ENCODE measurements at places on chromosomes 7 and 10.

- DNase-seq: no peak
Measured at GRCh38 chr7:33053721-33054120, 8.9 kb downstream of the NT5C3A start.

- no peak for DNase-seq
Measured at GRCh38 chr7:68269405-68269804, 1272.8 kb downstream of the TYW1 start.

DNA sequence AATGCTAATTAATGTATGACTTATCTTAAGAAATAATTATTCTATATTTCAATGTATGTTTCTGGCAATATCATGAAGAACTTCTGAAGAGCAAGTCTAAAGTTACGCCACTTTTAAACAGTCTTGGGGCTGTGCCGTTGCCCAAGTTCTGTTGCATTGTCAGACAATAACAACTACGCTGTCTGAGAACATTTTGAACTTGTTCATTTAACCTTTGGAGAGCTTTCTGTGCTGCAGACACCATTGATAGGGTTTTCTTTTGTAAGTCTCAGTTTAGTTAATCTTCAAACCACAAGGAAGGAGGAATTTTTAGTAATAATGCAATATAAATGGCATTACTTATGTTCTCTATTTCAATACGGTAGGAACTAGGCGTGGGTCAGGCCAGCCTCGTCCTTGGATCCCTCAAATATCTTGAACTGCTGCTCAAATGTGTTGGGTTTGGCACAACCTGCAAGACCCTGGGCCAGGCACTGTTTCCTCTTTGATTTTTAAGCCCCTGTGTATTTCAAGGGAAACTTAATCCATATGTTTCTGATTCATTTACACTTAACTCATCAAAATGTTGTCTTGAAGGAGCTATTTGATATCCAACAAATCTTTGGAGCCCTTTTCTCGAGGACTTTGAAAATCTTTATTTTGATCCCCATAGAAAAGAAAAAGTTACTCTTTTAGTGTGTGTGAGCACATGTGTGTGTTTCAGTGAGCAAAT, 215.5 kb downstream of the INHBA start:
- no peak for DNase-seq

- no peak for DNase-seq
Measured at GRCh38 chr7:50667338-50667737, 102.1 kb upstream of the DDC start.

- no peak for DNase-seq
Measured at GRCh38 chr7:8360564-8361153, 72.8 kb upstream of the NXPH1 start.

DNA sequence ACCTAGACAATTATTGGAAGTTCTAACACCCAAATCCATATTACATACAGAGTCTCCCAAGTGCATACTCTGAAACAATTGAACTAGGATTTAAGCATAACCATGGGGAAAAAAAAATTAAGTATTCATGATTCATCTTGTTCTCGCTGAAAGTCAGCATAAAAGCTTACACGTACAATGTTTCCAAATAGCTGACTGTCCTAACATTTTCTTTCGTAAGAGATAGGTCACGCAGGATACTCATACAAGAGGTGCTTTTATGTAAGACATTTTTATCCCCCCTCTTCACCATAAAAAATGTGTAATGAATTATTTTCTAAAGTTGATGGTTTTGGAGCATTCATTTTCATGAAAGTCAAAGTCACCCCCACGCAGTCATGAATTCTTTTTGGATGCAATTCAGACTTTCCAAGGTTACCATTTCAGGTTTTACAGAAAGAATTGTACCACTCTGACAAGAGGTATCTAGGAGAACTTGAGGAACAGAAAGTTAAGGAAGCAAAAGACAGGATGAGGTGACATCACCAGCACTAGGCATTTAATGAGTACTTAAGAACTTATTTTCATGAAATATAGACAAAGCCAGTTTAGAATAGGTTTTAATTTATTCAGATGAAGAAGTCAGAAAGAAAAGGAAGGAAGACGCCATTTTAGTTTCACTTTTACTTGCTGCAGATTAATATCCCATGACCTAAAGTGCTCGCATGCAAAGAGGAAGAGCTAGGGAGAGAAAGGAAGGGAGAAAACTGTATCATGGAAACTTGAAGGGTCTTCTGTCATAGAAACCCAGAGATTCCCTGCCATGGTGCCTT, 55.8 kb downstream of the TMEM26 start:
- peak; percentile 19 for DNase-seq

- DNase-seq: no peak
Measured at GRCh38 chr10:117411479-117412399, 36.5 kb upstream of the PDZD8 start.

- DNase-seq: no peak
Measured at GRCh38 chr7:26157520-26158105, 5.6 kb downstream of the NFE2L3 start.

DNA sequence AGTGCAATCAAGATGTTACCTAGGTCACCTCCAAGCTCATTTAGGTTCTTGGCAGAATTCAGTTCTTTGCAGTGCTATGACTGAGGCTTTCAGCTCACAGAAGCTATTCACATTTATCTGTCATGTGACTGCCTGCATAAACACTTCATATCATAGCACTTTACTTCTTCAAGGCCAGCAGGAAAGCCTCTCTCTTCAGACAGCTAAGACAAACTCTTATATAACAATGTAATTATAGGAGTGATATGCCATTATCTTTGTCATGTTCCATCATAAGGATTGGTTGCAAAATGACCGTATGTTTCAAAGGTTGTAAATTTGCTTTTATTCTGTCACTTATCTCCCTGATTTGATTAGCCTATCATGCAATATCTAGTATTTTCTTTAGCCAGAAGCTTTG, 78.8 kb upstream of the TMEM196 start:
- no peak for DNase-seq

GRCh38 chr7:21261627-21262594, 166.0 kb upstream of the SP4 start:
- peak; percentile 54 for DNase-seq

- no peak for DNase-seq
Measured at GRCh38 chr10:79057481-79058275, 11.1 kb upstream of the ZMIZ1 start.

GRCh38 chr7:71443191-71443530, 311.2 kb downstream of the GALNT17 start:
- DNase-seq: no peak

GRCh38 chr10:106183041-106183440, 981.5 kb downstream of the SORCS1 start:
- DNase-seq: no peak

DNA sequence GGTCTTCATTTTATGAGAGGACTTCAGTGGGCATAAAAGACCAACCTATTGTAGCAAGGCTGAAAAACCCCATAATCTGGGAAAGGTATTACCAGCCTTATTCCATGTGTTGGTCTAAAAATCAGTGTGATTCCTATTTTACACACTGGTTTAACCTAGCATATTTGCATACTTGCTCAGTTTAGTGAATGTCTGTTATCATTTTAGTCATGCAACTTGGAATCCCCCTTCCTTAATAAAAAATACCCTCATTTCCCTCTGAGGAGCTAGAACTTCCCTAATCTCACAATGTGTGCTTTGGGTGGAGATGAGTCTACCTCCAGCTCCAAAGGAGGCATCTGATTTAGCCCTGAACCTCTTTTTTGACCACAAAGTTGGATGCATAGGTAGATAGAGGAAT, 312.8 kb upstream of the SORCS1 start:
- no peak for DNase-seq

DNA sequence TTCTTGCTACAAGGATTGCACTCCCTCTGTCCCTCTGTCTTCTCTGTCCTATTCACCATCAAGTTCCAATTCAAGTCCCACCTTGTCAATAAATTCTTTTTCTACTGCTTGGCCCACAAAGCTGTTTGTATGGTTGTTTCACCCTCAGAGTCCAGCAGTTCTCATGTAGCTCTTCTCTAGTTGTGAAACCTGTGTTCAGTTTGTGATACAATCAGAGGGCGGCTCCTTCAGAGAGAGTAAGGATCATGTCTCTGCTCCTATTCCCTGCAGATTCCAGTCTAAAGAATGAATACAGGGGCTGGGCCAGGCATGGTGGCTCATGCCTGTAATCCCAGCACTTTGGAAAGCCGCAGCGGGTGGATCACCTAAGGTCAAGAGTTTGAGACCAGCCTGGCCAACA, 126.6 kb upstream of the BET1 start:
- no peak for DNase-seq

GRCh38 chr10:50216894-50217293, 34.4 kb downstream of the ASAH2 start:
- no peak for DNase-seq

DNA sequence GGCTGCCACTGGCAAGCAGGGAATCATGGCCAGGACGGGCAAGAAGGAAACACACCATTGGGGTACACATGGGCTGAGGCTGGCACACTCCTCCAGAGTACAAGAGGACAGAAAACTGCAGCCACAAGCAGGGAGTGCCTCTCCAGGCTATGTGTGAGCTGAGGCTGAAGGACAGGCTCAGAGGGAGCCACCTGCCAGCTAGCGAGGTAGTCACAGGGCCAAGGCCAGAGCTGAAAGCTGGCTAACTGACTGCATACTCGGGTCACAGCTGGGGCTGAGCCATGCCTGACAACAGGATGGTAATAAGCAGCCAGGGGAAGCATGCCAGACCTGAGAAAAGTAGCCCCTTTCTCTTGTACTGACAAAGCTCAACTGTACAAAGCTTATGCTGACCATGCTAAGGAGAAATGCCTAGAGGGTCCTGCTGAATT, 52.0 kb downstream of the KIF5B start:
- DNase-seq: no peak

GRCh38 chr10:4068629-4069028, 283.6 kb upstream of the KLF6 start:
- no peak for DNase-seq

GRCh38 chr10:109982123-109982522, 25.7 kb upstream of the ADD3 start:
- no peak for DNase-seq

GRCh38 chr7:51175316-51175991, 141.2 kb downstream of the COBL start:
- DNase-seq: no peak

DNA sequence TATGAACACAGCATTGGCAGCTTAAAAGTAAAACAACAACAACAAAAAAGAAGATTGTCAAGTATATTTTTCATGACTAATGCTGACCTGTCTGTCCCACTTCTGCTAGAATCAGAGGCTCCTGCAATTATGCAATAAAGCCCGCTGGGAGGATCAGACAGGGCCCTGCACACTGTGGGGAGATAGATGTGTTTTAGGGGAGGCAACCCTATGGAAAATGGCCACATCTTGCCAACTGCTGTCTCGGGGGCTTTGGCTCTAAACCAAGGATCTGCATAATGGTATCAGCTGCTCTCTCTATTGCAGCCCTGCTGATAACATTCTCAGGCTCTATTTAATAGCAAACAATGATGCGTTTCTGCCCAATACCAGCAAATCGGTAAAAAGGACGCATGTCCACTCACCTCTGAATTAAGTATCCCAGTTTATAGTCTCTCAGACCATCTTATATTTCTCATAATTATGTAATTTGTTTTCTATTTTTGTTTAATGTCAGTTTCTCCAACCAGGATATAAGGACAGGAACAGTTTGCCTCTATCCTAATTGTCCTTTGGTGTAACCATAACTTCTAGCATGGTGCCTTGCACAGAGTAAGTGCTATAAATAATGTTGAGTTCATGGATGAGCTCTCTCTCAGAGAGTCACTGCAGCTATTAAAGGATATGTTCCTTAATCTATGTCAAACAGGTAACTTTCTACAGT, 15.3 kb upstream of the PRKAR2B start:
- DNase-seq: no peak

- no peak for DNase-seq
Measured at GRCh38 chr10:111075577-111076185, 1.1 kb upstream of the ADRA2A start.

GRCh38 chr7:134245253-134245652, 71.5 kb downstream of the SLC35B4 start:
- DNase-seq: no peak

GRCh38 chr7:5665094-5666025, 116.1 kb downstream of the RNF216 start:
- peak; percentile 79 for DNase-seq

- DNase-seq: no peak
Measured at GRCh38 chr7:120799813-120800475, 58.0 kb downstream of the TSPAN12 start.

- no peak for DNase-seq
Measured at GRCh38 chr10:100876585-100877460, 35.9 kb upstream of the SLF2 start.

DNA sequence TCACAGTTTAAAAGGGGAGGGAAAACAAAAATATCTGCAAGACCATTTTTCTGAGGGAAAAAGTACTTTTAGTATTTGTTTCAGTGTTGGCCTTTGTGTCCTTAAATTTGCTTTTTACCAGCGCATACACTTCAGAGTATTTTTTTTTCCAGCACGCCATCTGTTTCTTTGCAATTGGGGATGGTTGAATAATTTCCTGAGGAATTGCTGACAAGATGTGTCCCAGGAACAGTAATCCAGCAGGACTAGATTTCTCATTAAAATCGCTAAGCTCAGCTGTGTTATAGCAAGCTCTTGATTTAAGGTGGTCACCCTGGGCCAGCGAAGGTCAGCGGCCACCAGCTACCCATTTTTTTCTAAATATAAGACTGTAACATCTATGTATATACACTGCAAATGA, 156.9 kb upstream of the RHOBTB1 start:
- DNase-seq: no peak

DNA sequence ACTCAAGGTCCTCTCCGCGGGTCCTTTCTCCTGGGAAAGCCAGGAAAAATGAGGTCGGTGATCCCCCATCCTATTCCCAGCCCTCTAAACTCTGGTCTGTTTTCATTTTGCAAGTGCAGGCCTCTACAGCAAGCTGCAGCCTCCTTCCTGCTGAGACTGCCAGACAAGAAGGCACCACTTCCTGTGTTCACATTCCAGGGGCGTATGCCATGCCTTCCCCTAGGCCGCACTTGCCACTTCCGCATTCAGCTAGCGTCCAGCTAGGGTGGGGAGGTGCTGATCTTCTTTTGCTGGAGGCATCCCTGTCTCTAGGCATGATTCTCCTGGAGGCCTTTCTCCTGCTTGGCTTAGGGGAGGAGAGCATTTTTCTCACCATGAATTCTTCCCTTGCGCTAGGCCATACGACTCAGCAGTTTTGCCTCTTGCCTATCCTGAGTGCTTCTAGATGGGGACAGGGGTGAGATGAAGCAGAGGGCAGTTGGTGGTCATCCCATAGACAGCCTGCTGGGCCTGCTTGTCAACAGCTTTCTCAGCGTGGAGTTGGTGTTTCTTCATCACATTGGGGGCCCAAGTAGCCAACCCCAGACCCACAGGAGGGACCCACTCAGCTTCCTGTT, 328.9 kb downstream of the RPS24 start:
- DNase-seq: no peak

GRCh38 chr7:157278791-157279724, 57.7 kb upstream of the DNAJB6 start:
- DNase-seq: no peak

GRCh38 chr10:120749856-120750566, 101.2 kb upstream of the WDR11 start:
- DNase-seq: peak; percentile 3

All from CD4-positive, alpha-beta T cell treated with Interleukin-12 subunit alpha and Interleukin-12 subunit beta, for 1 hour (primary cell).